ENCODE measurements at places on chromosomes 11 and 22.

- DNase-seq: peak; percentile 95
These were observed at the start of gene ARHGEF17 for GRCh38 chr11:73308003-73308960. TSS of gene ARHGEF17 (plus strand) at chr11:73308276. CDS start at chr11:73308639, 363 bp downstream.

GRCh38 chr11:2797121-2797711, 88.4 kb downstream of the CDKN1C start:
- DNase-seq: peak; percentile 21

DNA sequence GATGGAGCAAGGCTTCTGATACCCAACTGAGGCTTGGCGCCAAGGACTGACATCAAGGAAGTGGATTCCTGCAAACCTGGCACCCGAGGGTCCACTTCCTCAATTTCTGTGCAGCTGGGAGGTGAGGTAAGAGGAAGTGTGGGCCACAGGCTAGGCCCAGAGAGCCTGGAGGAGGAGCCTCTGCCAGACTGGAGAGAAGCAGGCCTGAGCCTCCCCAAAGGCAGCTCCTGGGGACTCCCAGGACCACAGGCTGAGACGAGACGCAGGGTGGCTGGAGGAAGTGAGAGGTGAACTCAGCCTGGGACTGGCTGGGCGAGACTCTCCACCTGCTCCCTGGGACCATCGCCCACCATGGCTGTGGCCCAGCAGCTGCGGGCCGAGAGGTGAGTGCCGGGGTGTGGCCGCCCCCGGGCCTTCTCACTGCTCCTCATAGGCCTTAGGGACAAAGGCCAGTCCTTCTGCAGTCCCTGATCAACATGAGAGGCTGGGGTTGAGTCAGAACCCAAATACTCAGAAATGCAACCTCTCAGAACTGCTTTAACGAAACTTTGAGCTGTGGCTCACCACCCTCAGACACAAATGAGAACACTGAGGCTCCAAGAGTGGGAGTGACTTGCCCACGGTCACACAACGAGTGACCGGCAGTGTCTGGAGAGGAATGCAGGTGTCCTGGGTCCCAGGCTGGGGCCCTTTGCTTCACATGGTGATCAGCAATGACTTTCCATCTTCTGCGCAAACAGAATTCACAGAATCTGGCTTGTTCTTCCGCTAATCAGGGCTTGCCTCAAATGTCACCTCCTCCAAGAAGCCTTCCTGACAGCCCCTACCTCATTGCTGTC, at the start of gene NCF4:
NCF4 (plus strand) TSS at position 186 of the 839 bp plus-strand sequence; CDS start at position 352, 166 bp downstream.
- DNase-seq: peak; percentile 37

- DNase-seq: no peak
These were observed 29.9 kb downstream of the CHRDL2 start for GRCh38 chr11:74701351-74701750.

DNA sequence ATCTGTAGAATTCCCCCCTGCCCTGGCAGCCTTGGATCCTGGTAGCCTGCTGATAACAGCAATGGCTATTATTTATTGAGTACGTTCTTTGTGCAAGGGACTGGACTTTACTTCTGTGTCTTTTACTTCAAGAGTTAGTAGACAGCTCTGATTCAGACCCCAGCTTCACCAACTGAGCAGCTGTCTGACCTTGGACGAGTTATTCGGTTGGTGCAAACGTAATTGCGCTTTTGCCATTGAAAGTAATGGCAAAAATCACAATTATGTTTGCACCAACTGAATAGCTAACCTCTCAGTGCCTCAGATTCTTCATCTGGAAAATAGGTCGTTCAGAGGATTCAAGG, 108.9 kb downstream of the TIMP3 start:
- no peak for DNase-seq

DNA sequence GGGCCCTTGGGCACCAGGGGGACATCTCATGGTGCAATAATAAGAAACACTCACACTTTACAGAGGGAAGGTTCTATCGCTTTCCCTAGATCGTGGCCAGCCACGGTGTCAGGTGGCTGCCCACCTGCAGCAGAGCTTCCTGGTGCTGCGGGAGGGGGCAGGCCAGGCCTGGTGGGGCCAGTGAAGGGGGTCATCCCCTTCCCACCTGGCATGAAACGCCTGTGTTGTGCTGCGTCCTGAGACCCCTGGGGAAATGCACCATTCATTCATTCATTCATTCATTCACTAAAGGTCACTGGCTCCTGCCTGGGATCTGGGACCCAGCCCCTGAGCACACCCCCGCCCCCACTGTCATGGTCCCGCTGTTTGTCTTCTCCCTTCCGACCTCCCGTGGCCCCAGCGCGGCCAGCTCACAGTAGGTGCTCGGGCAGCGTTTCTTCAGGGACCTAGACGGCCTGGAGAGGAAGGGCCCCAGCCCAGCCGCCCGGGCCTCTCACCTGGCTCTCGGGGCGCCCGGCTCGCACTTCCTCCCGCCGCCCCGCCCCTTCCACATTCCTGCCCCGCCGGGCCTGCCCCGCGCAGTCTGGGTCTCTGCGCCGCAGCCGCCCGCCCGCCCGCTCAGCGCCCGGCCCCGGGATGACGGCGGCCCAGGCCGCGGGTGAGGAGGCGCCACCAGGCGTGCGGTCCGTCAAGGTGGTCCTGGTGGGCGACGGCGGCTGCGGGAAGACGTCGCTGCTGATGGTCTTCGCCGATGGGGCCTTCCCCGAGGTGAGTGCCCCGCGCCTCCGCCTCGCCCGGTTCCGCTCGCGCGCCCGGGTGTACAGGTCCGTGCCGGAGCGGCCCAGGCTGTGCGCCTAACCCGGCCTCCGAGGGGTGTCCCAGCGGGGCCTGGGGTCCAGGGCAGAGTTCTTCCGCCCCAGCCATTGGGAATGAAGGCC, at the start of gene RHOD:
RHOD (plus strand) TSS at position 581 of the 938 bp plus-strand sequence; CDS start at position 637, 56 bp downstream.
- no peak for DNase-seq

DNA sequence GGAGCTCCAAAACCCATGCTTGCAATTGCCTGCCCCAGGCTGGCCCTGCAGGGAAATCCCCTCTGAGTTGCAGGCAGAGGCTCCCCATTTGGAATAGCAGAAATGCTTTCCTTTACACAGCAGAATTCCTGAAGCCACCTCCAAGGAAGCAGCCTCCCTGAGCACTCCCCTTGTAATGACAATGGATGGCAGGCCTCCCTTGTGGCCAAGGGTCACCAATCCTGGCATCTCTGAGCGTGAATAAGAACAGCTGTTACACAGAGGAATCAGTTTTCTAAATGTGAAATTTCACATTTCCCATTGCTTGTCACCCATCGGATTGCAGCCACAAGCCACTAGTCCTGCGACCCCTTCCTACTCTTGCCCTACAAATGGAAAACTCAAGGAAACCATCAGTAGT, 107.6 kb downstream of the GALNT18 start:
- no peak for DNase-seq

All from right hindlimb (tissue), 1 donor.